NCI-H748 treated with DMSO at 0.1 percent for 48 hours (cell line): ENCODE measurements at places on chromosomes 1 and 21.

GRCh38 chr1:113396585-113396984 lies 6.3 kb downstream of the MAGI3 start:
- DNase-seq: no peak

DNA sequence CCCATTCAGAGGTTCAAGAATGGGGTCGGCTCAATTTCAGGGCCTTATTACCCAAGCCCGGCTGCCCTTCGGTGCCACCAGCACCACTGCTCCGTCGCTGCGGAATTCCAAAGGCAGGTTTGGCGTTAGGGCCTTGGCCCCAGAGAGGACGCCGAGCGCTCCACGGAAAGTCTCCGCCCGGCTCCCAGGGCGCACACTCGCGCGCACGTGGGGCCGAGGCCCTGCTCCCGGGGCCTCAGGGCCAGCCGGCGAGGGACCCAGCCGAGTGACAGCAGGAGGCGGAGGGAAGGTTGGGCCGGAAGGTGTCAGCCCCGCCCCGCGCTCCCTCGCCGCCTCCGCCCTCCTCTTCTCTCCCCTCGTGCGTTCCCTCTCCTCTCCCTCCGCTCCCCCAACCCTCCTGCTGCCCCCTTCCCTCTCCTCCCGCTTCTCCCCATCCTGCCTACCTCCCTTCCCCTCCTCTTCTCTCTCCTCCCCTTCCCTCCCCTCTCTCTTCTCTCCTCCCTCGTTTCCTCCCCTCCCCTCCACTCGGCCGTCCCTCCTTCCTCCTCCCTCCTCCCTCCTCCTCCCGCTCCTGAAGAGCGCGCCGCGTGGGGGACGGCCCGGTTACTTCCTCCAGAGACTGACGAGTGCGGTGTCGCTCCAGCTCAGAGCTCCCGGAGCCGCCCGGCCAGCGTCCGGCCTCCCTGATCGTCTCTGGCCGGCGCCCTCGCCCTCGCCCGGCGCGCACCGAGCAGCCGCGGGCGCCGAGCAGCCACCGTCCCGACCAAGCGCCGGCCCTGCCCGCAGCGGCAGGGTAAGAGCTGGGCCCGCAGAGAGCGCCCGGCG lies at the start of gene ETS2:
ETS2 (plus strand) TSS at position 602 of the 825 bp plus-strand sequence. CDS start 4,106 bp downstream, outside the sequence.
- peak; percentile 71 for DNase-seq

GRCh38 chr1:153888533-153888932 lies 34.2 kb downstream of the GATAD2B start:
- no peak for DNase-seq

- DNase-seq: no peak
Measured at GRCh38 chr1:154181944-154182343, 10.0 kb downstream of the TPM3 start.

GRCh38 chr1:181152892-181153633 lies 64.6 kb downstream of the IER5 start:
- no peak for DNase-seq

DNA sequence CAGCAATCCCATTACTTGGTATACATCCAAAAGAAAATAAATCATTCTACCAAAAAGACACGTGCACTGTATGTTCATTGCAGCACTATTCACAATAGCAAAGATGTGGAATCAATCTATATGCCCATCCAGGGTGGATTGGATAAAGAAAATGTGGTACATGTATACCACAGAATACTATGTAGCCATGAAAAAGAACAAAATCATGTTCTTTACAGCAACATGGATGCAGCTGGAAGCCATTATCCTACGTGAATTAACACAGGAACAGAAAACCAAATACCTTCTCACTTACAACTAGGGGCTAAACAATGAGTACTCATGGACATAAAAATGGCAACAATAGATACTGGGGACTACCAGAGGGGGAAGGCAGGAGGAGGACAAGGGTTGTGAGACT lies 147.3 kb downstream of the TIAM1 start:
- DNase-seq: no peak

GRCh38 chr1:227758366-227758765 lies 23.1 kb downstream of the SNAP47 start:
- no peak for DNase-seq
